ENCODE measurements at places on chromosomes 5 and 9. TPM values are rescaled to one million over a fixed set of nuclear protein-coding genes. Genes with fewer than 3 reads are reported as not detected.

PCDHA4 gene
- total RNA-seq, result 14.3 TPM

LMX1B gene
- 0.14 TPM for total RNA-seq

PRRT1B gene
- not detected for total RNA-seq

SV2C gene
- 0.24 TPM for total RNA-seq

SYNPO gene
- total RNA-seq, result 2.7 TPM

CNTNAP3B gene
- 0.88 TPM for total RNA-seq

ZCCHC9 gene
- total RNA-seq, result 18.6 TPM

MAP1B gene
- 258 TPM for total RNA-seq

STXBP1 gene
- total RNA-seq, result 19.8 TPM

GPR150 gene
- total RNA-seq, result 0.57 TPM

LCN6 gene
- total RNA-seq, result not detected

MED7 gene
- total RNA-seq, result 8.2 TPM

TEX48 gene
- total RNA-seq, result not detected

PKD2L2 gene
- total RNA-seq, result not detected

GRCh38 chr9:115922444-115922843, 231.1 kb upstream of the PAPPA start:
- H3K27ac ChIP-seq, result no peak overlapping the region
- no peaks in the 10 kb centered on the region for H3K4me1 ChIP-seq
- H3K4me3 ChIP-seq, result no peak overlapping the region
- peak; percentile 60 for DNase-seq

DNA sequence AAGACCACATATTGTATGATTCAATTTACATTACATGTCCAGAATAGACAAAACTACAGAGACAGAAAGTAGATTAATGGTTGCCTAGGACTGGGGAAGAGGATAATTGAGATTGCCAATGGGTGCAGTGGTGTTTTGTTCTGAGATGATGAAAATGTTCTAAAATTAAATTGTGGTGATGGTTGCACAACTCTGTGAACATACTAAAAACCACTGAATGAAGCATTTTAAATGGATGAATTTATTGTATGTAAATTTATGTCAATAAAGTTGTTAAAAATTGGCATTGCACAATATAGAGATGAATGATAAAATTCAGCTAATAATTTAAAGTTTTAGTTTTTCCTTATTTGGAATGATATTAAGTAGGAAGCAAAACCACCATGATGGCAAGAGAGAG, 109.5 kb upstream of the NR4A3 start:
- no peak overlapping the region for H3K4me3 ChIP-seq
- H3K4me1 ChIP-seq, result no peaks in the 10 kb centered on the region
- H3K36me3 ChIP-seq, result no peaks in the 10 kb centered on the region
- H3K27ac ChIP-seq, result no peak overlapping the region
- DNase-seq, result no peak

DNA sequence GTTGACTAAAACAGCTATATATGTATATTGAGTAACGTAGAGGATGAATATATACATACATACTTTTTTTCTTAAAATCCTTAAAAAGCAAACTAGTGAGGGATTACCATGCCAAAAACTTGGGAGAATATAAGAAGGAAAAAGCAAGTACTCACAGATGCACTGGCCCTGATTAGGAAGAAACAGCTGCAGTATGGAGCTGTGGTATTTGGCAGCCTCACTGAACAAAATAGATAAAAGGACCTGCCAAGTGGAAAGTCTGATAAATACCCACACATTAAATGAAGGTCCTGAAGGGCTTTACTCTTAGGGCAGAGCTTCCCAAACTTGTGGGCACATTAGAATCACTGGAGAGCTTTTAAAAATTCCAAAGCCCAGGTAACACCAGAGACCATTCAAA, 80.6 kb downstream of the FEM1C start:
- H3K4me1 ChIP-seq, result peaks cover 33% of the 10 kb centered on the region
- DNase-seq, result peak; percentile 62
- peak overlapping the region; percentile 6 for H3K27ac ChIP-seq

DNA sequence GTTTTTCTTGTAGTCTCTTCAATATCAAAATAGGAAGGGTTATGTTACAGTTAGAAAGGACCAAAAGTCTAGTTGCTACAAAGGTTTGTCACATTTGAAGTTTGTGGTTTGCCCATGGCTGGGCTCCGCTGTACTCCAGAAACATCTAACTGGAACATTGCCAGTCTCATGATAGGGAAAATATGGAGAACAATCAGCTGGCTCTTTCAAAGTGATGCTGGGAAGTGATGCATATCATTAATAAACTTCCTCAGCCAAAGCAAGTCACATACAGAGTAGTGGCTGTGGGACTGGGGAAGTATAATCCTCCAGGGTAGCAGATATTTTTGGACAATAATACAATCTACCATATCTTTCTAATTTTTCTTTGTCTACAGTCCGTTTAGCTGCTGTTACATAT, 8.8 kb downstream of the BTF3 start:
- no peak overlapping the region for H3K4me3 ChIP-seq
- DNase-seq, result no peak
- H3K27ac ChIP-seq, result peak overlapping the region; percentile 10
- H3K27me3 ChIP-seq, result no peaks in the 10 kb centered on the region

GRCh38 chr9:116144555-116144954, 9.0 kb upstream of the PAPPA start:
- peaks cover 5% of the 10 kb centered on the region for H3K27me3 ChIP-seq
- no peak overlapping the region for H3K4me3 ChIP-seq
- no peaks in the 10 kb centered on the region for H3K4me1 ChIP-seq
- H3K36me3 ChIP-seq, result no peaks in the 10 kb centered on the region

DNA sequence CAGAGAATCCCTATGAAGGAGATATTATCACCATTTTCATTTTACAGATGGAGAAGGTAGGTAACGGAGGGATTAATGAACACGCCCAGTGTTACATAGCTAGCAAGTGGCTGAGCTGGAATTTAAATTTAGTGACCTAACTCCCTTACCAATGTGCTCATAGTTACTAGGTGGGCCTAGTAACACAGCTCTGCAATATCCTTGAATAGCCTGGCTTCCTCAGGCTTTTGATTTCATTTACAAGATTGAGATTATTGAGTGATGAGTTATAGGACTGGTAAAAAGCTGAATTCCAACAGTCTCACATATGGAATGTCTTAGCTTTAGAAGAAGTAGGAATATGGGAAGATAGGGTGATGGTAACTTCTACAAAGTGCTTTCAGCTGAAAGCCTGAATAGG, 336.3 kb upstream of the KIF2A start:
- H3K4me1 ChIP-seq, result no peaks in the 10 kb centered on the region
- no peak for DNase-seq
- H3K4me3 ChIP-seq, result no peak overlapping the region
- H3K27ac ChIP-seq, result no peak overlapping the region

DNA sequence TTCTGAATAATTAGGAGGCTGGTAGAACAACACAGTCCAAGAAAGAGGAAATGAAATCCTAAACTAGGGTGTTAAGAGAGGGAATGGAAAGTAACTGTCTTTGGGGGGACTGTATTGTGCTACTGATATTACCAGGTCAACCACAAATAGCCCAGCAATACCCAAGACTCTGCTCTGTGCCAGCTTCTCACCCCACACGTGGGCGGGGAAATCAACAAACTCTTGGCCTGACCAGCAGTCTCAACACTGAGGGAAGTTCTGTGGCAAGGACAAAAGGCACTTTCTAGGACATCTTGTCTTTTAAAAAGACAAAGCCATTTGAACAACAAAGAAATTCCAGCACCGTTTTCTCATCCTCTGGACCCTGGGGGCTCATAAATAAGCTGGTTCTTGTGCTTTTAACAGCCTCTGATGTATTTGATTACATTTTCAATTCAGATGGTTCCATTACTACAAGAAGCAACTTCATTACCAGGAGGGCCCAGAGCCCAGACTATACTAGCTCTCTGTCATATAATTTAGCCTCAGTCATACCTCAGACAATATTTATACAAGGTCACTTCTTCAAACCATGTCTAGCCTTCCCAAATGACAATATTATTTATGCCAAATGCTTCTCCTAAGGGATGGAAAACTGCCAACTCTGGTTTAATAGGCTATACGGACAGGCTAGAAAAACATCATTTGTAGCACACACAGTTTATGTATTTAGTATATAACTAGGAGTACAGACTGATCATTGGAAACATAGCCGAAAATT, 297.8 kb downstream of the CWC27 start:
- no peaks in the 10 kb centered on the region for H3K36me3 ChIP-seq
- H3K4me1 ChIP-seq, result no peaks in the 10 kb centered on the region
- H3K4me3 ChIP-seq, result no peak overlapping the region

GRCh38 chr9:2018764-2019558, 3.8 kb downstream of the SMARCA2 start:
- DNase-seq, result no peak
- H3K4me3 ChIP-seq, result peak overlapping the region; percentile 67
- no peak overlapping the region for H3K27ac ChIP-seq
- H3K27me3 ChIP-seq, result peaks cover 34% of the 10 kb centered on the region

GRCh38 chr5:138960145-138960692, 85.1 kb upstream of the LRRTM2 start:
- H3K36me3 ChIP-seq, result no peaks in the 10 kb centered on the region
- H3K4me1 ChIP-seq, result peaks cover 27% of the 10 kb centered on the region
- H3K27me3 ChIP-seq, result no peaks in the 10 kb centered on the region
- H3K4me3 ChIP-seq, result no peak overlapping the region

- peak overlapping the region; percentile 75 for H3K27ac ChIP-seq
- no peak for DNase-seq
- H3K36me3 ChIP-seq, result no peaks in the 10 kb centered on the region
- peaks cover 29% of the 10 kb centered on the region for H3K4me1 ChIP-seq
- H3K4me3 ChIP-seq, result no peak overlapping the region
Observed at GRCh38 chr5:71907001-71907588, 188.0 kb downstream of the CARTPT start.

DNA sequence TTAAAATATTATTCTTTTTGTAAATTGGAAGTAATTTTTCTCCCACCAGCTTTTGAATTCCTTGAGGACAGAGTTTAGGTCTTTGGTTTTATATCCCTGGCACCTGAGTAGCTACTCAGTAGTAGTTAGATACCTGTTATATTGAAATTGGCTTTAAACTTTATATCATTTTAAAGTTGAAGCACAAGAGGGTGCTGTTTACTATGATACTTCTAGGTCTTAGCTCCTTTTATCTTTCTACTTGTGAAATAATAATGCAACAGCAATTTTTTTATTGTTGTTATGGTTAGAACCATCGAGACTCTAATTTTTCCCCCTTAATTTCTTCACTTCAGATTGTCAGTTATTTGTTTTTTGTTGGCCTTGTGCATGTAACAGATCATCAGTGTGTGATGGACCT, 46.3 kb downstream of the AP3S1 start:
- no peaks in the 10 kb centered on the region for H3K36me3 ChIP-seq
- H3K4me3 ChIP-seq, result no peak overlapping the region
- no peaks in the 10 kb centered on the region for H3K27me3 ChIP-seq
- no peak for DNase-seq
- no peaks in the 10 kb centered on the region for H3K4me1 ChIP-seq
- H3K27ac ChIP-seq, result no peak overlapping the region

- no peak overlapping the region for H3K27ac ChIP-seq
- peaks cover 24% of the 10 kb centered on the region for H3K36me3 ChIP-seq
- DNase-seq, result no peak
Observed at GRCh38 chr9:100317706-100318105, 35.0 kb downstream of the TEX10 start.

DNA sequence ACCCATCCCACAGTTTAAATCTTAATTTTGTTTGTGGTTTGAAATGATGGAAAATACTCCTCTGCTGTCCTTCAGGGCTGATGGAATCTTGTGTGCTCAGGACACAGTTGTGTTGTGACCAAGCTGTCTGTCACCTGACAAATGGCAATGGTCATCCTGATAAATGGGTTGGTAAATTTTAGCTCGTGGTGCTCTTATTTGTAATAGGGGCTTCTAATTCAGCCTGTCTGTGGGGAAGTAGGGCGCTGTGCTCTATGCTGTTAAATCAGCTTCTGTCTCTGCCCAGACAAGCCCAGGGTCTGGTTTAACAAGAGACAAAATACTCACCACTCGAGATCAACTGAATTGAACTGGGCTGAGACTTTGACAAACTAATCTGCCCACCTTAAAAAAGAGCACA, 4.5 kb downstream of the LRRTM2 start:
- peak overlapping the region; percentile 6 for H3K27ac ChIP-seq
- DNase-seq, result no peak
- no peaks in the 10 kb centered on the region for H3K27me3 ChIP-seq
- H3K4me3 ChIP-seq, result no peak overlapping the region

DNA sequence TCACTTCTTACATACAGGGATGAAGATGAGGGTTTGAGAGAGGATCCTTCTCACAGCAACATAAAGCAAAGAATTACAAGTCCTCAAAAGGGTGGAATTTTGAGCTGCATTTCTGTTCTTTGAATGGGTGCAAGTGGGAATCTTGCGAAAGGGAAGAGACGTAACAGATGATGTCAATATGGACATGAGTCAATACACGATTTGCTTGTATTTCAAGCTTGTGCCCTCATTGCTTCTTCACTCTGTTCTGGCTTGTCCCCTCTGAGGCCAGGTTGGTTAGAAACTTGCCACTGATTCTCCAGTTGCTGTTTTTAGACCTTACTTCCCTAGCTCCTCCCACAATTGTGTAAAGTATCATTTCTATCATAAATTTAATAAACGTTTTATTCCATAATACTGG, 104.8 kb upstream of the CLINT1 start:
- no peaks in the 10 kb centered on the region for H3K4me1 ChIP-seq
- H3K36me3 ChIP-seq, result no peaks in the 10 kb centered on the region
- no peak for DNase-seq
- H3K27me3 ChIP-seq, result no peaks in the 10 kb centered on the region

DNA sequence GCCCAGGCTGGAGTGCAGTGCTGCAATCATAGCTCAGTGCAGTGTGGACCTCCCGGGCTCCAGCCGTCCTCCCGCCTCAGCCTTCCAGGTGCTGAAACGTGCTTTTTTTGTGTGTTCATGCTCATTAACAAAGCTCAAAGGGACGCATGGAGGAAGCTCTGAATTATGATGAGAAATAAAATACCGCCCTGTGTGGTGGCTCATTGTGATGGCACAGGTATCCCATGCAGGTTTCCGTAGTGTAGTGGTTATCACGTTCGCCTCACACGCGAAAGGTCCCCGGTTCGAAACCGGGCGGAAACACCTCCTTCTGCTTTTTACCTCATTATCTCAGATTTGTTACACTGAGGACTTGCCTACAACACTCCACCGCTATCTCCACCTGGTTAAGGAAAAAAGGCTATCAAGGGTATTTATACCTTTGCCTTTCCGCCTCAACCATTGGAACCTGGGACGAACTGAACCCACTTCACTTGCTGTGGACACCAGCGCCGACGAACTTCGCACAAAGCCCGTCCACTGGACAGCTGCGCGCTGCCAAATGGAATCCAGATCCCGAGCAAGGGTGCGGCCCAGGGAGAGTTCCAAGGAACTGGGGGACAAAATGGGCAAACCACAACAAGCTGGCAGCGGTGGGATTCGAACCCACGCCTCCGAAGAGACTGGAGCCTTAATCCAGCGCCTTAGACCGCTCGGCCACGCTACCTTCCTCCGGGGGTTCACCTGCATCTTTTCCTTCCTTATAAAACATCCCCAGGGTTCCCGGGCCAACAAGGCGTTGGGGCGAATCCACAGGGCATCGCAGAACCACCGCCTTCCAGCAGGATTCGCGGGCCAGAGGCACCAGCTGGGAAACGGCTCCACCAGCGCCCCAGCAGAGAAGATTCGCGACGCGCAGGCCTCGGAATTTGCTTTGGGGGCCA, 26.3 kb downstream of the OR2V2 start:
- DNase-seq, result no peak
- H3K27ac ChIP-seq, result no peak overlapping the region
- H3K4me3 ChIP-seq, result no peak overlapping the region
- H3K36me3 ChIP-seq, result no peaks in the 10 kb centered on the region
- H3K4me1 ChIP-seq, result peaks cover 4% of the 10 kb centered on the region

- no peak for DNase-seq
- H3K27me3 ChIP-seq, result peaks cover 8% of the 10 kb centered on the region
Observed at GRCh38 chr9:93978551-93978950, 23.4 kb upstream of the BARX1 start.

GRCh38 chr5:158313027-158313732, 454.2 kb upstream of the CLINT1 start:
- no peaks in the 10 kb centered on the region for H3K27me3 ChIP-seq
- H3K27ac ChIP-seq, result no peak overlapping the region
- no peaks in the 10 kb centered on the region for H3K36me3 ChIP-seq
- H3K4me1 ChIP-seq, result no peaks in the 10 kb centered on the region

Measured in cardiac muscle cell (in vitro differentiated cells and primary cell).